Bone marrow (tissue), 2 donors: ENCODE measurements at places on chromosomes 12 and 14.

GRCh38 chr14:32985866-32986265, 47.2 kb downstream of the NPAS3 start:
- DNase-seq = no peak

DNA sequence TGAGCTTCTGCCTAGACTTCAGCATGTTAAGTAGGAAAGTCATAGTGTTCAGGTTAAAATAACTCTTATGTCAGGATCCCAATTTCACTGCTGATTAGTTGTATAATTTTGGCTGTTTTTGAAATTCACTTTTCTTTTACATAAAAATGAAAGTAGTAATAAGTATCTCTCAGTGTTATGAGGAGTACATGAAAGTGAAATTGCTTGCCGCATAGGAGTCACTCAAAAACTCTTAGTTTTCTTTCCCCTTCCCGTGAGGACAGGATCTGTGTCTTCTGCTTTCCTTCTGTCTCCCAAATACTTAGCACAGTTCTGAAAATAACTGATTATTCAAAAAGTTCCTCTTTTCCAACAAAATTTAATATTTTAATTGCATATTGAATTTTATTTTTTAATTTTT, 100.5 kb downstream of the SLC38A4 start:
- no peak for DNase-seq

DNA sequence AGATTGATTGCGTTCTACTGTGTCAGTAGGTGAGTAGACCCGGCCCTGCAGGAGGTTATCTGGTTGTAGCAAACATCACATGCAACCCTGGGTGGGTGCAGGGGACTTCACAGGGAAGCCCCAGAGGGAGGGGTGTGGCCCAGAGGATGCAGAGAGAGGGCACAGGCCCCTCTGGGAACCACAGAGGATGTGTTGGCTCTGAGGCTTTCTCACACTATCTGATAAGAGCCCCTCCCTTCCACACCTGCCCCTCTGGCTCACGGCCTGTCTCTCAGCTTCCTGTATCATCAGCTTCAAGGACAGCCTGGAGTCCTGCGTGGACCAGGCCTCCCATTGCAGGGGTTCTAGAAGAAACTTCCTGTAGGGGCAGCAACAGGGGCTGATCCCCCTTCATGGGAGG, 101.9 kb downstream of the RIN3 start:
- no peak for DNase-seq

- no peak for DNase-seq
Observed at GRCh38 chr12:23350808-23351207, 598.7 kb downstream of the SOX5 start.

- no peak for DNase-seq
Observed at GRCh38 chr12:53868511-53868986, 70.1 kb upstream of the HOXC13 start.

DNA sequence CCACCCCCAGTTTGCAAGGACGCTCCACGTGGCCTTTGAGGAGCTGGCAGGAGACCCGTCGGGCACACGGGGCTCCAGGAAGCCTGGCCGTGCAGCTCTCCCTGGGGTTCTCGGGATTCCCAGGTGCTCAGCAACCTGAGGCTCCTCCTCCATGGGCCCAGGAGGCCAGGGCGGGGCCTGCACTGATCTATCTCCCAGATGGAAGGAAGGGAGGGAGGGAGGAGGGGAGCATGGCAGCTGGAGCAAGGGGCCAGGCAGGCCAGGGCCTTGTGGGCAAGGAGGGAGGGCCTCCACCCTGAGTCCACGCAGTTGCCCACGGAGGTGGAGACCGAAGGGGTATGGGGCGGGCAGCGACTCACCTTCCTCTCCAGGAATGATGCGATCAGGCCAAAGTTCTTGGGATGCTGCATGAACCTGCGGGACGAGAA, 127.3 kb downstream of the RFLNA start:
- DNase-seq = no peak

GRCh38 chr12:12807970-12808702, 5.0 kb upstream of the DDX47 start:
- peak; percentile 63 for DNase-seq

GRCh38 chr12:71731439-71732356, 23.0 kb upstream of the RAB21 start:
- no peak for DNase-seq

- DNase-seq = no peak
Observed at GRCh38 chr12:105492591-105493545, 162.4 kb downstream of the C12orf75 start.

GRCh38 chr12:127621366-127621765, 645.6 kb upstream of the TMEM132C start:
- no peak for DNase-seq

- DNase-seq = no peak
Observed at GRCh38 chr12:89187507-89187906, 164.8 kb downstream of the DUSP6 start.

GRCh38 chr12:93039930-93040329, 110.8 kb upstream of the EEA1 start:
- DNase-seq = no peak

DNA sequence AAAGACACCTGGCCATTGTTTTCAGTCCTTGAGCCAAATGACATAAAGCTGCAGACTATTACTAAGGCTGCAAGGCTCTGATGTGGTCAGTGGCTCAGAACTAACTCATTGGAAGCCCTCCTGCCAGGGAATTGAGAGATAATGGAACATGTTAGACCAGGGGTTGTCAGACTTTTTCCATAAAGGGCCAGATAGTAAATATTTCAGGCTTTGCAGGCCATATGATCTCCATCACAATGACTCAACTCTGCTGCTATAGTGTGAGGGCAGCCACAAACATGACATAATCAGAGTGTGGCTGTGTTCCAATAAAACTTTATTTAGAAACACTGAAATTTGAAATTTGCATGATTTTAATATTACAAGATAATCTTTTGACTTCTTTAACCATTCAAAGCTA, 140.3 kb downstream of the TMEM30B start:
- no peak for DNase-seq

DNA sequence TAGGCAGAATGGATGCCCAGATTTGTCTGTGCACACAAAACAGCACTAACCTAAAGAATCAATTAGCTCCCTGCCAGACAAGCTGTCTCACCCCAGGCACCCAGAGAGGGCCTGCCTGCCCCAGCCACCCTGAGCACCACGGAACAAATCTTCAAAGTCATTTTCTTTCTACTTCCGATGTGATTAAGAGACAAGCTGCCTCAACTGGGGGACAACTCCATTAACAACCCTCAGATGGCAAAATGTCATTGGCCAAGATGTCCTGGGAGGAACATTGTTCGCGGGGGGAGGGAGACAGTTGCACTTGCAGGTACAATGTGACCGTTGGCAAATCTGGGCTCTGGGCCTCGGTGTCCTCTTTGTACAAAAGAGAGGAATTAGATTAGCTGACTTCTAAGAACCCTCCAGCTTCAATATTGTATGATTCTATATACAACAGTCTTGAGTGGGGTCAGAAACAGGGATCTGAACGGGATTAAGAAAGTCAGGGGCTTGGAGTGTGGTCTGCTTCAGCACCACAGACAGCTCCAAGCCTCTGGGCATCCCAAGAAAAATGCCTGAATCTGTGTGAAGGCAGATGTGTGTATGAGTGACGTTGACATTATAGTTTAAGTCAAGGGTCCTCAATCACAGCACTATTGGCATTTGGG, 42.8 kb upstream of the CMKLR1 start:
- no peak for DNase-seq

DNA sequence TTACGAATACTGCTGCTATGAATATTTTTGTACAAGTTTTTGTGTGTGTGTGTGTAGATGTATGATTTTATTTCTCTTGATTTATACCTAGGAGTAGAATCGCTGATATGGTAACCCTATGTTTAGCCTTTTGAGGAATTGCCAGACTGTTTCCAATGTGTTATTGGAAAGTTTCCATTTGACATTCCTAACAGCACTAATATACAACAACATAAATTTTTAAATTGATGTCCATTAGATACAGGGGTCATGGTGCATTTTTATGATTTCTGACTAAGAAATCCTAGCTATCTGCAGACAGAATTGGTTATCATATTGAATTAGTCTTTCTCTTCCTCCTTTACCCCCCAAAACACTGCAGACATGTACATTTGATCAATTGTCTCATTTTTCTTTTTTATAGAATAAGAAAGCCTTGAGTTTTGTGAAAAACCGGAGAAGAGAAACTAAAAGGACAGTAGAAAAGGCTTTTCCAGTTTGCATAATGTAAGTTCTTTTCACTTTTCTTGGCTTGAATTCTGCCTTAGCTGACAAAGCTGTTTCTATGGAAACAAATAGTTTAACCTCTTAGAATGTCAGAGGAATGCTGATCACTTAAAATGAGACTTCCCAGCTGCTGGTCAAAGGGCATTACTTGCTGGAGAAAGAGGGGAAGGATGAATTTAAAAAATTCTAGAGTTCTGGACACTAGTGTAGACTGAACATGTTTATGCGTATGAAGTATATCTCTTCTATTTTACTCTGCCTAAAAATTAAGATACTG, 28.2 kb downstream of the PALS1 start:
- no peak for DNase-seq

- DNase-seq = no peak
Observed at GRCh38 chr12:92627511-92627910, 75.3 kb upstream of the PLEKHG7 start.

- no peak for DNase-seq
Observed at GRCh38 chr12:84842406-84843013, 70.1 kb downstream of the SLC6A15 start.

DNA sequence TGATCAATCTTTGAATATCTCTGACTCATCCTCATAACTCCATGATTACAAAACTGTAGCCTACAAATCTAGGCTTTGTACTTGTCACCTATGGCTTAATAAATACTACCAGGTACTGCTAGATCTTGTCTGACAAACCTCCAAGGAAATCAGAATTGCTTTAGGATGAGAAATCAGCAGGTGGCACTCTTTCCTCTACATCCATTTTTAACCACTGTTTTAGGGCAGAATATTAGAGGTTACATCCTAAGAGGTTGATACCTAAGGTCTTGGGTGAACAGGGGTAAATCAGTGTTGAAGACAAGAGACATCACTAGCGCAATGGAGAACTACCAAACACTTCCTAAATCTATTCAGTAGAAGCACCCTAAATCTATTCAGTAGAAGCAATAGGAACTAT, 63.1 kb upstream of the SOX5 start:
- no peak for DNase-seq

GRCh38 chr12:55901881-55902490, 25.7 kb downstream of the PYM1 start:
- no peak for DNase-seq

DNA sequence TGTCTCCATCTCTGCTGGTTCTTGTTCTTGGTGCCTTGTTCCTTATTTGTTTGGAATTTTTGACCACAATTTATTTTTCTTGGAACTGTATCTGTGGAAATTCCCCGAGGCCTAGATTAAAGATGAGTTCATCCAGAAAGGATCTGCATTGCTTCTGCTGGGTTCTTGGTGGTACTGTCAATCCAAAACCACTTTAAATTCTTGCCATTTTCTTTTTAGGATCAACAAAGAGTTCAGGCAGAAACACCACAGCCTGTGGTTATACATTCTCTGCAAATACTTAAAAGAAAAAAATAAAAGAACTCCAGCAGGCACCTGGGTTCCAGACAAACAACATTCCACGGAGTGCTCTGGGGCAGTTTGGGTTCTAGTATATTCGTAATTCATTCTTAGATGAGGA, 6.0 kb upstream of the VAMP1 start:
- no peak for DNase-seq

DNA sequence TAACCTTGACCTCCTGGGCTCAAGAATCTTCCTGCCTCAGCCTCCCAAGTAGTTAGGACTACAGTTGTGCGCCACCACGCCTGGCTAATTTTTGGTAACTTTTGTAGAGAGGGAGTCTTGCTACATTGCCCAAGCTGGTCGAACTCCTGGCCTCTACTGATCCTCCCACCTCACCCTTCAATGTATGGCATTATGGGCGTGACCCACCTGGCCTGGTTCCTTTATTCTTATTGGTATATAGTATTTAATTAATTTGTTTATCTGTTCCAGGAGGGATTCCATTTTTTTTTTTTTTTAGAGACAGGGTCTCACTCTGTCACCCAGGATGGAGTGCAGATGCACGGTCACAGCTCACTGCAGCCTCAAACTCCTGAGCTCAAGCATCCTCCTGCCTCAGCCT, 40.9 kb upstream of the EAPP start:
- no peak for DNase-seq

DNA sequence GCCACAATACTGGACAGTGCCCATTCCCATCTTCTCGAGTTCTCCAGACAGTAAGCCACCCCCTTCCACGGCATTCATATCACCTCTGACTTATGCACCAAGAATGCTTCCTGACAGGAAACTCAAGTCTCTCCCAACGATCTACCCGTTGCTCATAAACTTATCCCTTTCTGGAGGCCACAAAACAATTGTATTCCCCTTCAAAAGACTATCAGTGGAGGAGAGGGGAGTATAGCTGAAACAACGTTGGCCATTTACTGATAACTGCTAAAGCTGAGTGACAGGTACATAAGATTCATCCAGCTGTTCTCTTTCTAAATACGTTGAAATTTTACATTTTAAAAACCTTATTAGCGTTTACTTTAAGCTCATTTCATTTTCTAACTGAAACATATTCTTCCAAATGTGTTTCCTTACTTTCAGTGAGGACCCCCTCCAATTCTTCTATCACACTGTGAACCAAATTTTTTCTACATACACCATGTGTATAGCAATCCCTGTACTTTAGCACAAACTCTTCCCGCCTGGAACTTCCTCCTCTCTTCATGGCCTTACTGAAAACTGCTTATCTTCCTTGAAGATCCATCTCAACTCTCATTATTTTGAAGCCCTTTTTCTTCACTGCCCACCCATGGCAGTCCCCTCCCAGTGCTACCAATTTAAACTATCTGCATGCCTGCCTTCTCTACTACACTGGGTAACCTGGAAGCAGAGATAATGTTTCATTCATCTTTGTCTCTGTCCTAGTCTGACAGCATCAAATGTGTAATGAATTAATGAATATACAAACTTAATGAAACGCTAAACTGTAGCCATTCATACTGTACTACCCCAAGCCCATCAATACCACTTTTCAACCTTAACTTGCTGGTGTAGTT, 28.8 kb downstream of the ATXN2 start:
- DNase-seq = no peak

GRCh38 chr12:104673696-104674482, 217.1 kb downstream of the CHST11 start:
- no peak for DNase-seq

DNA sequence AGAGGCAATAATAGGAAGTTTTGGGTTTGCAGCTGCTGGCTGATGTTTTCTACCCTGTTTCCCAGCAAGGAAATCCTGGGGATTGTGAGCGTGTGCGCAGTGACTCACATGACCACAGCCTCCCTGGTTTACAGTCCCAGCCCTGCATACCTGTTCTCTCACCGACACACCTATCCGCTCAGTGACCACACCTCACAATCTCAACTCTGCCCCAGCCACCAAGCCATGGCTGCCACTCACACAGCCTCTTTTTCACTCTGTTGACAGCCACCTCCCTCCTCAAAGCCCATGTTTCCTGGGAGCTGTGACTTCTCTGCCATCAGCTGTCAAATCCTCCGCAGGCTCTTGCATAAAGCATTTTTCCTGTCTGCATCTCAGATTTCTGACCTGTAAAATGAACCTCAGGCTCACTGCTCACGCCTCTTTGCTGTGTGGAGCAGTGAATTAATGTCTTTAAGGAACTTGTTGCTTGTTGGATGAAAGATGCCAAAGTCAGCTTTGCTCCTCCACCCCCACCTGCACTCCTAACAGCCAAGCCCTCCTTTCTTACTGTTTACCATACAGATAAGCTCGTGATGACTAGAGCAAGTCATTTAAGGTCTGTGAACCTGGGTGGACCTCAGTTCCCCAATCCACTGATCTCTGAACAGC, 43.5 kb downstream of the B4GALNT3 start:
- no peak for DNase-seq

- DNase-seq = no peak
Observed at GRCh38 chr12:1821805-1822204, 1.4 kb downstream of the LRTM2 start.

GRCh38 chr12:125856366-125856765, 791.1 kb downstream of the AACS start:
- no peak for DNase-seq
